ENCODE measurements at places on chromosomes 5 and 9.
A peak's percentile ranks its signal among the peaks of the same experiment; 100 is the strongest.

DNA sequence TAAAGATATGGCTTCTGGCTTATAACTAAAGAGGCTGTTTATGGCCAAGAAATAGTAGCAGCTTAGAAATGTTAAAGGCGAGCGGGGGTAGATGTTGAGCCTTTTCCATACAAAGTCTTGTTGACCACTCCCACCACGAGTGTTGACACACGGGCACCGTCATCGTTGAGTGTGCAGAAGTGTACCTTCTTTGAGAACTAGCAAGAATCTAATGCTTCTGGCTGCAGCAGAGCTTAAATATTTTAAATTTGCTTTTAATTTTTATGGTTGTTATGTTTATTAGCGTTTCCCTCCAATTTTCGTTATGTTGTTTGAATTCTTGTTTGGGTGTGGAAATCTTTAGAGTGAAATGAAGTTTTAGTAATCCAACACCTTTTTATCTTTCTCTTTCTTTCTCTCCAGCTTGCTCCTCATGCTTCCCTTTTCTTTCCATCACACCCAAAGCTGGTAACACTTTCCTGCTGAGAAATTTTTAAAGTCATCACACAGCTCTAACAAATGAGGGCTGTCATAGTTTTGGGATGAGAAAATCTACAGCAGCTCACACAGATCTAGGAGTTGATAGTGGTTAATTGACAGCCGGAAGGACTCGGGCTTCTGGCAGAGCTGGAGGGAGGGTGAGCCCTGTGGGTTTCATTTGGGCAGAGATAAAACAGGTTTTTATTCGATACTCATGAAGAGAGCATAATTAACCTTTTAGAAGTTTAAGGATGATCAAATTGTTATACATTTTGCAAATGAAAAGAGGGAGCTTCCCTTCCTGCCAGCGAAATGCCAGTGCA, 120.1 kb upstream of the ZNF608 start:
- no peak for DNase-seq

DNA sequence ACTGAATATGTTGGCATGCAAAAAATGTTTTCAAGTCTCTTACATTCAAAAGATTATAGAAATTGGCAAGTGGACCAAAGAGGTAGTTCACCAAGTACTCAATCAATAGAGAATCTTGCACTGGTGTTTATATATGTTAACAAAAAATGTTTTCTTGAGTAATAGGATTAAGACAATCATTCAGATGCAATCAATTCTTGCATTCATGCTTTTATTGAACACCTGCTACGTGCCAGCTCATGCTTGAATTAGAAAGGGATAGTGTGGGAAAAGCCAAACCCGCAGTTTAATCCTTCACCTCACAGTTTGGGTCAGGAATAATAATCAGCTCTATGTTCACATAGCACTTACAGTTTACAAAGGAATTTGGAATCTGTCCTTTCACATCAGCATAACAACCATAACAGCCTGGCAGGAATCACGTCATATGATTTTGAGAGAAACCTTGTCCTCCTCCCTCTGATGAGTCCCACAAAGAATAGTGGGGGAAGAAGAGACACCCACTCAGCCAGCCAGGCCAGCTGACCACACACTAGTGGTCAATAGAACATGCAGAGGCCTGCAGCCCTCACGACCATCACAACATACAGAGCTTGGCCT, 36.8 kb upstream of the FRRS1L start:
- no peak for DNase-seq

DNA sequence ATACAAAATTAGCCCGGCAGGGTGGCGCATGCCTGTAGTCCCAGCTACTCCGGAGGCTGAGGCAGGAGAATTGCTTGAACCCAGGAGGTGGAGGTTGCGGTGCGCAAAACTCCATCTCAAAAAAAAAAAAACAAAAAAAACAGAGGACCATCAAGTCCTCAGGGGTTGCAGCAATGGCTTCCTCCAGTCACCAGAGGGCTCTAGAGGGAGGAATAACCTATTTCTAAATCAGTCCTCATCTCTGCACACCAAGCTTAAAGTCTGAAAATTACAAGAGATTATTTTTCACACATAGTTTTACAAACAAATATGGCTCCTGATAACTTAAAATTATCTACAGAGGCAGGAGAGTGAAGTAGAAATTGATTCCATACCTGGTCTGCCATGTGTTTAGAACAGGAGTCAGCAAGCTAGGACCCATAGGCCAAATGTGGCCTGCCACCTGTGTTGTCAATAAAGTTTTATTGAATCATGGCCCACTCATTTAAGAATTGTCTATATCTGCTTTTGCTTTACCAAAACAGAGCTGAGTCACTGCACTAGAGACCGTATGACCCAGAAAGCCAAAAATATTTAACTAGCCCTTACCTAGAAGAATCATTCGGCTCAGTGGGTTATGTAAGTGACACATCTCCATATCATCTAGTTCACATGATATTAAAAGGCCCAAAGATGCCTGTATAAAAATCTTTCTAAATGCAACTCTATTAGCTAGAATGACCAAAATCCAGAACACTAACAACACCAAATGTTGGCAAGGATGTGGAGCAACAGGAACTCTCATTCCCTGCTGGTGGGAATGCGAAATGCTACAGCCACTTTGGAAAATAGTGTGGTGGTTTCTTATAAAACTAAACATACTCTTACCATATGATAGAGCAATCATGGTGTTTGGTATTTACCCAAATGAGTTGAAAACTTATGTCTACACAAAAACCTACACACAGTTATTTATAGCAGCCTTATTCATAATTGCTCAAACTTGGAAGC, 207.7 kb downstream of the FRMD3 start:
- DNase-seq, result no peak

- DNase-seq, result no peak
These were observed 59.9 kb upstream of the DIRAS2 start for GRCh38 chr9:90702441-90702955.

DNA sequence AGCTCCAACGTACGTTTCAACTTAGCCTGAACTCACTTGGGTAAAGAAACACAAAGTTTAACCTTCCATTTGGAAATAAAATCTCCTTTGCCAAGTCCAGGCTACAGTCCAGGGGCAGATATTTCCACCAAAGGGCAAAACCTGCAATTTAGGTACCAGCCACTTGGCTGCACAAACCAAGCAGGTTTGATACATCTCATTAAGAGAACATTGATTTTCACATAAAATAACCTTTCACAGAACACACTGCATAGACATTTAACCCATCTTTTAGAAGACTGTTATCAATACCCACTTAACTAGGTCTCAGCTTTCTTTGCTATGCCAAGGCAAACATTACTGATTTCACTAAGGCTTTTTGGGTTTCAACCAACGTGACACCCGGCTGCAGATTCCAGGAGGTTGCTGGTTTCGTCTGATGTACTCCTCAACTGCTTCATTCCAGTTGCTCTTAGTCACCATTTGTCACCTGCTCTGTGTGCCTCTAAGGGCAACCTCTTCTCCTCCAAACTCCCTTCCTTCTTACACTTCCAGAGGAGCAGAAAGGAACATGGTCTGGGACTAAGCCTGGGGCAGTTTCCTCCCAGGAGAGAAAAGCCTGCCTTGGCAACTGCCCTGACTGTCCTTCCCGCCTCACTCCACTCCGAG, 67.1 kb downstream of the EPB41L4B start:
- no peak for DNase-seq

DNA sequence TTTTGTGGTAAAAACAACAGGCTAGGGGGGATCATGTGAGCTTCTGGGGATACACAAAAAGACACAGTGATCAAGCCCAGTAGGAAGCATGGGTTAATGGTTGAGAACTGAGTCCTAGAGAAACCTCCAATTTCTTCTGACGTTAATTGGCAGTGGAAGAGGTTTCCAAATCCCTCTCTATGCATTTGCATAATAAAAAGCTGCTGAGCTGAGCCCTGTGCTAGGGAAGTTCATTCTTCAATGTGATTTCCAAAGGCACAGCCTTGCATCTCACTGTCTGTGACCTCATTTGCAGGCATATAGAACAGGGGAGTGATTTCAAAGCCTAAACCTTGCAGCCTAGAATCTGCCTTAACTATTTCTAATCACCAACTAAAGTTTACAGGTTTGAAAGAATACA, 812 bp downstream of the DNAH5 start:
- no peak for DNase-seq

DNA sequence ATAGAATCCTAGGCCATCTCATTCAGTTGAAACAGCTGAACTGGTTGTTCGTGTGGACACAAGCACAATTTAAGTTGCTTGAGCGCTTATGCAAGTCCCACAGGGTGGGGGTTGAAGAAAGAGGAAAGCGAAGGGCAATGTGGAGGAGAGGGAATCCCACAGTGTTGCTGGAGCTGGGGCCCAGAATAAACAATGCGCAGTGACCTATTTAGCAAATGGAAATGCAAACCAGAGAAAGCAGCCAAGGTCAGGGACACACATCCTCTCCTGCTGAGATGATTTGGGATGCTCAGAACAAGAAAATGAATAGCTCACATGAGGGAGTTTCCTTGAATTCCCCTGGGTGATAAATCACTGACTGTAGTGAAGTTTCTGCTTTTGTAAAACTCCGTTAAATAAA, 838.3 kb downstream of the TLE4 start:
- no peak for DNase-seq

- DNase-seq, result peak; percentile 95
These were observed 75.9 kb downstream of the TENT4A start for GRCh38 chr5:6788956-6789649.

- DNase-seq, result peak; percentile 27
These were observed 69.3 kb upstream of the MELK start for GRCh38 chr9:36503172-36504088.

- no peak for DNase-seq
These were observed 137.2 kb downstream of the CAVIN4 start for GRCh38 chr9:100715100-100715380.

- no peak for DNase-seq
These were observed 599.8 kb downstream of the PDE4D start for GRCh38 chr5:59293700-59294099.

GRCh38 chr5:147332658-147333057, 97.8 kb downstream of the STK32A start:
- no peak for DNase-seq

GRCh38 chr9:95736370-95736769, 139.1 kb upstream of the ERCC6L2 start:
- DNase-seq, result no peak

DNA sequence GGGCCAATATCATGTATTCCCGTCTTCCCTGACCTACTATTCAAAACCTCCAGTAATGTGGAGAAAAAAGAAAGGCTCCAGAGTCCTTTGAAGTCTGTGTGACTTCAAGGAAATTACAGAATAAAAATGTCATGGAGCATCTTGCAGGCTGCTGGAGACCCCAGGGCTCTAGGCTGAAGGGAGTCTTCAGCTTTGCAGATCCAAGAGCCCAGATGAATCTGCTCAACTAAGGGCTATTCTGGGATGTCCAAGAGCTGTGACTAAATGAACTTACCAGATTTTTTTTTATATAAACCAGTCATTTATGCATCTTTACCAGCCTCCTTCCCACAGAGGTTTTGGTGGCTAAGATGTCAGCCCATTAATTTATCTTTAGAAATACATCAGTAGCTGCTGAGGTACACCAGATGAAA, 167.3 kb downstream of the MUSK start:
- no peak for DNase-seq

- no peak for DNase-seq
These were observed 225.8 kb downstream of the ADAMTSL1 start for GRCh38 chr9:18699764-18700163.

- no peak for DNase-seq
These were observed 100.7 kb downstream of the SH3TC2 start for GRCh38 chr5:148962200-148962550.

DNA sequence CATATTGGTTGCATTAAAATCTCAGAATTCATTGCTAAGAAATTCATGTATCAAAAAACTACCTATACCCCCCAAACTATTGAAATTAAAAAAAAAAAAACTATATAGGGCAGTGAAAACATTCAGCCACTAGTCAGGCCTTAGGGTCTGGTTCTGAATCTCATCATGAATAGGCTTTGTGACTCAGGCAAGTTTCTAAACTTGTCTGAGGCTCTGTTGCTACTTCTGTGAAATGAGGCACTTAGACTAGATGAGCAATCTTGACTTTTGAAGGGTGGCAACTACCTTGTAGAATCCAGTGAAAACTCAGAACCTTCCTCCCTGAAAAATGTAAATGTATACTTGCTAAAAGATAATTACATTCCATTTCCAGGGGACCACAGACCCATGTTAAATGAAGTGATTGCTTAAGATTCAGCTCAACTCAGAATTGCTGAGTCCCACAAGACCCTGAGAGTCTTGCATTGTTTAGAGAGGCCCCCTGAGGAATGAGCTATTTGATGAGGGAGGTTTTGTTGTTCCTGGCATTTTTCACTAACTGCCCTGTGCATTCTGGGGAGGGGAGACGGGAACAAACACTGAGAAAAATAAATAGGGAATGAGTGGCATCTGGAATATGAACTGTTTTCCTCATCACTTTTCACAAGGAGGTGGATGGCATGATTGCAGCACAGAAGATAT, 29.5 kb downstream of the RAI14 start:
- DNase-seq, result no peak

- DNase-seq, result no peak
These were observed 162.9 kb upstream of the WWC1 start for GRCh38 chr5:168128557-168128956.

DNA sequence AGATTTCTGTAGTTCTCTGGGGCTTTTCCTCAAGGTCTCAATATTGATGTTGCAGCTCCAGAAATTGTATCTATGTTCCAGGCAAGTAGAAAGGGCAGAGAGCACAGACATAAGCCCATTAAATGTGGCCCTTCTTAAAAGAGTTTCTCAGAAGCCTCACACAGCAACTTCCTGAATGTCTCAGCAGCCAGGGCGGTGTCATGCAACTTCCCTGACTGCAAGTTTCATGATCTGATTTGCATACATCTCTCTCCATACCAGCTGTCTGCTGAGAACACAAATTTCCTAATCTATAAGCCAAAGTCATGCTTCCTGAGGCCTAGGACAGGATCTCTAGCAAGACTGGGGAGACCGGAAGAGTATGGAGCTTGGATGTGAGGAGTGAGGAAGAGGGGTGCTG, 13.0 kb downstream of the RGS7BP start:
- DNase-seq, result peak; percentile 5

DNA sequence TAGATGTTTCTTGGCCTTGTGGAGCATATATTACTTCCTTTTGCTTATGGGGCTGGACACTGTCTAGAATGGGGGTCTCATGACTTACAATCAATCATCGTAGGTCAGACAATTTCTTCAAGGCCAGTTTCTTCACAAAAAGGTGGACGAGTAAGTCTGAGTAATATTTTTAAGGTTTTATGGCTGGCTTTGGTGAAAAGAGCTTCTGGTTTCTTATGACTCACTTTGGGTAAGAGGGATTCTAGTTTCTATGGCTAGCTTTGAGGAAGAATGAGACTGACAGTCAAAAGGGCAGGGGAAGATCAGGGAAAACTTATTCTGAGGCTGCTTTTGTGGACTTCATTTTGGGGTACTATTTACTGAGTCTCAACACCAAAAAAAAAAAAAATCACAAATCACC, 2067.2 kb upstream of the C9orf72 start:
- DNase-seq, result no peak

All from OCI-M1 (cell line).